ENCODE measurements at places on chromosomes 12 and 14.

- DNase-seq = no peak
These were observed 368.7 kb upstream of the GARIN6 start for GRCh38 chr12:99278899-99279298.

- peak; percentile 17 for DNase-seq
These were observed 35.1 kb downstream of the TMBIM6 start for GRCh38 chr12:49776413-49776812.

GRCh38 chr14:78921856-78922255, 751.7 kb downstream of the NRXN3 start:
- no peak for DNase-seq

DNA sequence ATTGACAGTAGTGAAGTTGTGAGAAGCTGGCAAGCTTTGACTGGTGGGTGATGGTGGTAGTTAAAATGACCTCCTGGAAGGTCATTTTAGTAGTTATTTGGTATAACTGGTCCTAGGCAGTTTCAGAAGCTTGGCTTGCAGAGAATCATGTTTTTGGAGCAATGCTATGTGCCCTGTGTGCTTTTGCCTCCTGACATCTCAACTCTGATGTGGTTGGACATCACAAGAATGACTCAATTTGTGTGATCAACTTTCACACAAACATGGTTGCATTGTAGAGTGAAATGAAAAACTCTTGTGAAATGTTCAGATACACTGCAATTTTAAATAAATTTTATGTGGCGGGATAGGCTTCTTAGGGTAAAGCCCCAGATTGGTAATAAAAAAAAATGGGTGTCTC, 8.3 kb upstream of the ABCD2 start:
- DNase-seq = no peak

DNA sequence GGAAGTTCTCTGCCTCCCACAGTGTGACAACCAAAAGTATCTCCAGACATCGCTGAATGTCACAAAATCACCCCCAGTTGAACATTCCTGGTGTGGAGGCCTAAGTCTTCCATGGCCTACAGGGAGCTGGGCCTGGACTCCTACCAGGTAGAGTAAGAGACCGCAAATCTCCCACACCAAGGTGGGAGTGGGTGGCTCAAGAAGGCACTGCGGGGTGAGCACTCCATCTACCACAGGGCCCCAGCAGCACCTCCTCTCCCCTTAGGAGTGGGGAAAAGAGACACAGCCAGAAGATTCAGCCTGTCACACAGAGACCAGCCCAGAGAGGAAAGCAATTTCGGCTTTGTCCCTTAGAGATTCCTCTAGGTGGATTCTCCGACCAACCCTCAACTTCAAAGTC, 25.5 kb downstream of the LRTM2 start:
- no peak for DNase-seq
